ENCODE measurements at places on chromosomes 12 and 14.
A peak's percentile ranks its signal among the peaks of the same experiment; 100 is the strongest.

DNA sequence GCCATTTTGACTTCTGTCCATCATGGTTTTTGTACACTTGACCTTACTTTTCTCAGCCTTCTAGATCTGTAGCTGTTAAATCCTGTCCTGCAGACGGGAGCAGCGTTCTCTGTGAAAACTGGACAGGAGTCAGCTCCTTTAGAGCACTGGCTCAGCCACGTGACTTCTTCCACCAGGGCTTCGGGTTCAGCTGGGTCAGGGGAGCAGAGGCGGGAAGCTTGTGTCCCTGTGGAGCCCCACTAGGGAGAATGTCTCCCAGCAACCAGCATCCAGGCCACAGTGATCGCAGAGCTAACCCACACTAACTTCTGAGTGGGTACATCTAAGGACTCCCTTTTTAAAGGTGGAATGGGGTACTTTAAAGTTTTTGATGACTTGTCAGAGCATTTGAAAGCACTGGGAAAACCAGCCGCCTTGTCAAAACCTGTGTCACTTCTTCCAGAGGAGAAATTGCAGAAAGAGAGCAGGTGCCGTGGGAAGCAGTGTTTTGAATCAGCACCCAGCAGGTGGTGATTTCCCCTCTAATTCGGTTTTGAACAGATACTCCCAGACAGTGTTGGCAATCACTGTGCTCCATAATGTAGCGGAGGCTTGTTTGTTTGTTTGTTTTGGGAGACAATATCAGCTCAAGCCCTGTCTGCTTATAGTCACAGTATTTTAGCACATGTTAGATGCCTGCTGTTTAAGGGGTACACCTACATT lies 17.9 kb downstream of the DERA start:
- no peak for DNase-seq

GRCh38 chr12:123468786-123469185 lies 10.8 kb downstream of the SNRNP35 start:
- DNase-seq = no peak

DNA sequence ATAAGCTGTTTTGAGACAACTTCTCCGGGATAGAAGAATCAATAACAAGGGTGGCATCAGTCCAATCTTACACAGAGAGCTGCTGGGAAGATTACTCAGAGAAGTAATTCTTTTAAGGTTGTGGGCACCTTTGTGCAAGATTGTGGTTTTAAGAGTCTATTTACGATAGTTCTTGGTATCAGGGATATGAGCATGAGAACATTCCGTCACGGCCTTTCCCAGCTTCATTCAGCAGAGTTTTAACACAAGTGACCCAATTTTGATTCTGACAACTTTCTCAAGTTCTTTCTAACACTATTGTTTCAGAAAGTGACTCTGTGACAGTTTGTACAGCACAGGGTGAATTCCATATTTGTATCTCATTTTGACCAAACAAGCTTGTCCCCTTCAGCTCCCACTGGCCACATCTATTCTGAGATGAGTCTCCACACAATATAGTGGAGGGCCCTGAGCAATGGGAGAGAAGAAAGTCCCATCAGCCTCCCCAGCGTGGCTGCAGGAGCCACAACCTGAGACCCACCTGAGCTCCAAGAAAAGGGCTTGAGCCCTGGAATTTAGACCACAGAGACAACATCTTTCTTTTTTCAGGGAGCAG lies 869.2 kb downstream of the TMEM121 start:
- no peak for DNase-seq

GRCh38 chr12:107780298-107780697 lies 5.8 kb downstream of the ASCL4 start:
- DNase-seq = no peak

DNA sequence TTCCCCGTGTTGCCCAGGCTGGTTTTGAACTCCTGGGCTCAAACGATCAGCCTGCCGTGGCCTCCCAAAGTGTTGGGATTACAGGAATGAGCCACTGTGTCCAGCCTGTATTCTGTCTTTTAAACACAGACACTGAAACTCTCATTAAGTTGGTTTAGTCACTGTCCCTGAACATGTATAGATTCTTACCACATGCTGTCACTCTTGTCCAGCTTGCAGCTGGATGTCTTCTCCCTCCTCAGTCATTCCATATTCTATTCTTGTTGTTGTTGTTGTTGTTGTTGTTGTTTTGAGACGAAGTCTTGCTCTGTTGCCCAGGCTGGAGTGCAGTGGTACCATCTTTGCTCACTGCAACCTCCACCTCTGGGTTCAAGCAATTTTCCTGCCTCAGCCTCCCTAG lies 12.3 kb upstream of the ATP5MC2 start:
- DNase-seq = no peak

GRCh38 chr12:120439646-120440247 lies 1.8 kb downstream of the COX6A1 start:
- peak; percentile 69 for DNase-seq

- DNase-seq = no peak
These were observed 1480.2 kb downstream of the AACS start for GRCh38 chr12:126545411-126545810.

DNA sequence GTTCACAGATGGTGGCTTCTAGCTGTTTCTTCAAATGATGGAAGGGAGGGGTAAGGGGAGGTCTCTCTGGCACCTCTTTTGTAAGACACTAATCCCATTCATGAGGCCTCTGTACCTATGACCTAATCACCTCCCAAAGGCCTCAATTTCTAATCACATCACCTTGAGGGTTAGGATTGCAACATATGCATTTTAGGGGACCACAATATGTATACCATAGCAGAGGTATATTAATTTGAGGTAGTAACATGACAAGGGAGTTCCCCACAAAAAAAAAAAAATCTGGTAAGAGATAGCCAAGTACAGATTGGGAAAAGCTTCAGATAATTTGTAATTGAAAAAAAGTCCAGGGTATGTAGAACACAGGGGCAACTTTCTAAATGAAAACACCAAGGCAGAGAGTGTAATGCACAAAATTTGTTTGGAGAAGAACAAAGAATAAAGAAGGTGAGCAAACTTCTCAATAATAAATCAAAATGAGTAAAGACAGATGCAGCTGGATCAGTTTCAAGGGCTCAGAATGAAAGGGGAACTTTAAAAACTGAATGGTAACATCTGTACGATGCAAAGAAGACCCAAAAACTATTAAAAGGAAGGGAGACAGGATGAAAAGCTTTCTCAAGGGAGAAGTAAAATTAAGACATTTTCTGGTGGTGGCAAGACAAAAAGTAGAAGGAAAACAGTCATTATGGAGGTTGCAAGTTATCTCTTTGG lies 125.5 kb upstream of the DCN start:
- DNase-seq = no peak
